ENCODE measurements at places on chromosomes 1 and 21.

GRCh38 chr1:200877839-200878551 lies 5.2 kb downstream of the GPR25 start:
- DNase-seq, result no peak

- DNase-seq, result no peak
Measured at GRCh38 chr1:238898856-238899255, 487.5 kb upstream of the CHRM3 start.

- no peak for DNase-seq
Measured at GRCh38 chr1:165279882-165280281, 76.6 kb downstream of the LMX1A start.

- no peak for DNase-seq
Measured at GRCh38 chr1:202788800-202789199, 19.4 kb downstream of the KDM5B start.

DNA sequence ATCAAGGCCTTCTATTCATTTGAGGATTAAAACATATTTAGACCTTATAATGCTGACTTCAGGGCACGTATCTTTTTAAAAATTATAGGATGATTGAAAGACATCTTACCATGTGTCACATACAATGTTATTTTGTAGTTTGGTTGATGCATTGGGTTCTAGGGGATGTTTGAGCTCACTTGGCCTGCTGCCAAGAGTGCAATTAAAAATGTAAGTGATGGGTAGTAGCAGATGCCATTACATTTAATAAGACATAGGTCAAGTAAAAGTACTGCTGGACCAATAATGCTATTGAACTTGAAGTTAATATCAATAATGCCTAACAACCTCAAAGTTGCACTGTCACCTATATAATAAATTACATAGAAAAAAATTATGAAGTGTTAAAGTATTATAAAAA lies 616.5 kb upstream of the RGS18 start:
- DNase-seq, result no peak

- DNase-seq, result no peak
Measured at GRCh38 chr1:164863056-164863455, 304.1 kb downstream of the PBX1 start.

- no peak for DNase-seq
Measured at GRCh38 chr1:154270833-154271232, 1.6 kb upstream of the HAX1 start.

DNA sequence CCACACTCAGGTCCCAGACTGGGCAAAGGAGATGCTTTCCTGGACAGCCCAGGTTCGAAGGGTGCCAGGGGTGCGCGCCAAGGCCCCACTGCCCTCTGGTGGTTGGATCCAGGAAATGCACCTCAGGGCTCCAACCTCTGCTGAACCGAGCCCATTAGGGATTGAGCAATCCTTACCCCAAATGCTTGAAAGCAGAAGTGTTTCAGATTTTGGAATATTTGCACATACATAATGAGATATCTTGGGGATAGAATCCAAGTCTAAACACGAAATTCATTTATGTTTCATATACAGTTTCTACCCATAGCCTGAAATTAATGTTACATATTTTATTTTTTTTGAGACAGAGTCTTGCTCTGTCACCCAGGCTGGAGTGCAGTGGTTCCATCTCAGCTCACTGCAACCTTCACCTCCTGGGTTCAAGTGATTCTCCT lies 57.4 kb downstream of the SLC9A1 start:
- DNase-seq, result peak; percentile 89

GRCh38 chr1:4603295-4604110 lies 50.9 kb upstream of the AJAP1 start:
- peak; percentile 35 for DNase-seq
